Pancreas (tissue), 10 donors: ENCODE measurements at places on chromosomes 2 and 18. TPM values are rescaled to one million over a fixed set of nuclear protein-coding genes. Genes with fewer than 3 reads are reported as not detected.

The COL3A1 gene
- polyA plus RNA-seq, result 10.8 TPM

The SERPINB11 gene
- not detected for polyA plus RNA-seq

The IL18R1 gene
- 1.3 TPM for polyA plus RNA-seq

The CXCR4 gene
- 1.4 TPM for polyA plus RNA-seq

The TRIM43 gene
- polyA plus RNA-seq, result not detected

The KCNG3 gene
- 0.42 TPM for polyA plus RNA-seq

DNA sequence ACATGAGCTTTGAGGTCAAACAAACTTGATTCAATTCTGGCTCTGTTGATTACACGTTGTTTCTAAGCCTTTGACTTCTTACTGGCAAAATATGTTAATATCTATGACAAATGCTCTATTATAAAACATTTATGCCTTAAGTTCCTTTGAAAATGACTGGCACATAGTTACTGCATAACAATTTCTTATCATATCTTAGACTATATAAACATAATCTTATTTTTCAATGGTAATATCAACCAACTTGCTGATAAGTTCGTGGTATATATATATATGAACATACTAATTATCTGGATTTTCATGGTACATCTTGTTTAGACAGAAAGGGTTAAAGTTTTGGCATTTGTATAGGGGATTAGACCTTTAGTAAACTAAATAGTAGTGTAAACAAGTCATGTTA is 645.6 kb upstream of the ZNF804A start:
- no peak for DNase-seq

GRCh38 chr2:159545085-159545484 is 71.3 kb downstream of the BAZ2B start:
- DNase-seq, result no peak

DNA sequence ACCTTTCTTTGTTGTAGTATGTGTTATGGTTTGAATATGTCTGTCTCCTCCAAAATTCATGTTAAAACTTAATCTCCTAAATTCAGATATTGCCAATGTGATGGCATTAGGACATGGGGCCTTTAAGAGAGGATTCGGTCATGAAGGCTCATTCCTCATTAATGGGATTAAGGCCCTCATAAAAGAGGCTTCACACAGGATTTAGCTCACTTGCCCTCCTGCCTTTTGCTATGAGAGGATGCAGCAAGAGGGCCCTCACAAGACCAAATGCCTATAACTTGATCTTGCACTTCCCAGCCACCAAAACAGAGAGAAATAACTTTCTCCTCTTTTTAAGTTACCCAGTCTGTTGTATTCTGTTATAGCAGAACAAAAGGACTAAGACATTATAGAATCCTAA is 19.7 kb downstream of the ZBTB14 start:
- no peak for DNase-seq

DNA sequence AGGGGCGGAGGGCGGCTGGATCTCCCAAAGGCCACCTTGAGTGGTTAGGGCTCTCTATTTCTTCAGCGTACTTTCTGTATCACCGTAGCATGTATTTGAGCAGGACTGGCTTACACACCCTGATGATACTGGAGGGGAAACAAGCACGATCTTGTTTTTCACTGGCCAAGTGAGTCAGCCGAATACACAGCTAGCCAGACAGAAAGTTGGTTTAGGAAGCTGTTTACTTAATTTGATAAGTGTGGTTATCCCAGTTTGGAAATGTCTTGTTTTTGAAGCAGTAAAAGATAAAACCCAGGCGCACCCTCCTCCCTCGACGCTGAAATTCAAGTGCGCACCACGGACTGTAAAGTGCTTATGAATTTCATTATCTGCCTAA is 582 bp downstream of the RIOK3 start:
- no peak for DNase-seq

DNA sequence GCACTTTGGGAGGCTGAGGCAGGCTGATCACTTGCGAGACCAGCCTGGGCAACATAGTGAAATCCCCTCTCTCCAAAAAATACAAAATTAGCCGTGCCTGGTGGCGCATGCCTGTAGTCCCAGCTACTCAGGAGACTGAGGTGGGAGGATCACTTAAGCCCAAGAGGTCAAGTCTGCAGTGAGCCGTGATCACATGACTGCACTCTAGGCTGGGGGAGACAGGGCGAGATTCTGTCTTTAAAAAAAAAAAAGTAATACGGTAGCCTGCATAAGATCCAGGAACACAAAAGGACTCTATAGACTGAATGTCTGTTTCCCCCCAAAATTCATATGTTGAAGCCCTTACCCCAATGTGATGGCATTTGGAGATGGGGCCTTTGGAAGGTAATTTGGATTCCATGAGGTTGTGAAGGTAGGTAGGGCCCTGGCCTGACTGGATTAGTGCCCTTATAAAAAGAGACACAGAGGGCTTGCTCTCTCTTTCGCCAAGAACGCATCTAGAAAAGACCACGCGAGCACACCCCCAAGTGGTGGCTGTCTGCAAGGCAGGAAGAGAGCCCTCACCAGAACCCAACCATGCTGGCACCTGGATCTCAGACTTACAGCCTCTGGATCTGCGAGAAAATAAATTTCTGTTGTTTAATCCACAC is 17.0 kb downstream of the MBOAT2 start:
- no peak for DNase-seq

- DNase-seq, result no peak
Measured at GRCh38 chr18:33404244-33404873, 36.2 kb downstream of the CCDC178 start.

DNA sequence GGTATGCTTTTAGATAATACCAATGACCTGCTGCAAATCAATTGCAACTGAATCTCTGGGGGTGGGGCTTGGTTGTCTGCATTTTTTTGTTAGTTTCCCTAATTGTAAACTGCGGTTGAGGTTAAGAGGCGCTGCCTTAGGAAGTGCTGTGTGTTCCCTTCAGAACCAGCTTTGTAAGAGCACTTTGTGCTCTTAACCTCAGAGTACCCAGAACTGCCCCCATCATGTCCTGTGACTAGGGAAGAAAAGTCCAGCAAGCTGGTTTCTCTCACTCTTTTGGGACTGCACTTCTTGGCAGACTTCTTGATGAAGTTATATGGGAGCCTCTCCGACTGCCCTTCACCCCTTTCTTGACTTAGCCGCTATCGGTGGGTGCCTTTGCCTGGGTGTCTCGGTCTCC is 245.5 kb upstream of the CXCR4 start:
- no peak for DNase-seq

GRCh38 chr2:47650001-47650535 is 132.9 kb upstream of the MSH6 start:
- DNase-seq, result no peak

- DNase-seq, result no peak
Measured at GRCh38 chr18:3442919-3443318, 7.1 kb upstream of the TGIF1 start.

DNA sequence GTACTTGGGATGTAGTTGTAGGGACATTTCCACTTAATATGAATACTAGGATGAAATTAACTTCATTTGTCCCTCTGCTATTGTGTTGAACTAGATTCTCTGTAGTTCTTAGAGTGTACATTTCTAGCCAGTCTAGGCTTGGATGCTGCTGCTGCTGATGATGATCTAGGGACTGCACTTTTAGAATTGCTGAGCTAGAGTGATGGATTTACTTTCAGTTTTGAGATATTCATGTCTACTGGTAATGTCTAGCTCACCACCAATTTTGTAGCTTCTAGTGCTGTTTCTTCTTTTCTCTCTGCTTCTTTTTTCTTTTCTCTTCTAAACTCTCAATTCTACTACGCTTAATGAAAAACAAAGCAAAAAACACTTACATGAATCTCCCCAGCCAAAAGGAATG is 49.4 kb downstream of the MRPS9 start:
- DNase-seq, result no peak

GRCh38 chr2:39737661-39738060 is 41.4 kb downstream of the THUMPD2 start:
- no peak for DNase-seq

- DNase-seq, result peak; percentile 80
Measured at GRCh38 chr2:44291281-44292248, 16.3 kb downstream of the SLC3A1 start.
